ENCODE measurements at places on chromosomes 1 and 21.

DNA sequence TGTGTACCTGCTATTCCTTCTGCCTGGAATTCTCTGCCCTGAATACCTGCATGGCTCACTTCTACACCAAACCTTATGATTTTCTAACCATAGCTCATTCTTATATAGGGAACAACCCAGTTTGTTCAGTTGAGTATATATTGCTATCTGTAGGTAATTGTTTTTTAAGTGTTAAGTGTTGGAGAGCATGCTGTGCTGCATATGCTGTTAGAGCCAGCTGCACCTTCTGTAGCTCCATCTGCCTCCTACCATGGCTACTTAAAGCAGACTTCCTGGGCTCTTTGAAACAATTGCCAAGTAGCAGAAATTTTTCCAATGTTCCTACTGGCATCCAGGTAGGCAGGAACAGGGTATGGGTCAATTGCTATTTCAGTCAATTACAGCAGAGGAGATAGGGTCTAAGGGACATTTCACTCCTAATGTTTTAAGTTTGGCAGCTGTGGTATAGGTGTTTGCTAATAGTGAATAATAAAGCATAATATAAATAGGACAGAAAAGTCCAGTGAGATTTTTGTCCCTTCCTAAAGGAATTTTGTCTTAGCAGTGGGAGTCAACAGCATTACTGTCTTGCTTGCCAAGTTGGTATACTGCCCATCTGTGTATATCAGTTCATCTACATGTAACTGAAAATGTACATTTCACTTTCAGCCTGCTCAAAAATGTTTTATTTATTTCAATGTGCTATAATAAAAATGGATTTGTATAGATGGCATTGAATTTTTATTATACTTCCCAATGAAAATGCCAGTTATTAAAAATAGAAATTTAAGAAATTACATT is 34.0 kb upstream of the C1orf115 start:
- no peak for DNase-seq

DNA sequence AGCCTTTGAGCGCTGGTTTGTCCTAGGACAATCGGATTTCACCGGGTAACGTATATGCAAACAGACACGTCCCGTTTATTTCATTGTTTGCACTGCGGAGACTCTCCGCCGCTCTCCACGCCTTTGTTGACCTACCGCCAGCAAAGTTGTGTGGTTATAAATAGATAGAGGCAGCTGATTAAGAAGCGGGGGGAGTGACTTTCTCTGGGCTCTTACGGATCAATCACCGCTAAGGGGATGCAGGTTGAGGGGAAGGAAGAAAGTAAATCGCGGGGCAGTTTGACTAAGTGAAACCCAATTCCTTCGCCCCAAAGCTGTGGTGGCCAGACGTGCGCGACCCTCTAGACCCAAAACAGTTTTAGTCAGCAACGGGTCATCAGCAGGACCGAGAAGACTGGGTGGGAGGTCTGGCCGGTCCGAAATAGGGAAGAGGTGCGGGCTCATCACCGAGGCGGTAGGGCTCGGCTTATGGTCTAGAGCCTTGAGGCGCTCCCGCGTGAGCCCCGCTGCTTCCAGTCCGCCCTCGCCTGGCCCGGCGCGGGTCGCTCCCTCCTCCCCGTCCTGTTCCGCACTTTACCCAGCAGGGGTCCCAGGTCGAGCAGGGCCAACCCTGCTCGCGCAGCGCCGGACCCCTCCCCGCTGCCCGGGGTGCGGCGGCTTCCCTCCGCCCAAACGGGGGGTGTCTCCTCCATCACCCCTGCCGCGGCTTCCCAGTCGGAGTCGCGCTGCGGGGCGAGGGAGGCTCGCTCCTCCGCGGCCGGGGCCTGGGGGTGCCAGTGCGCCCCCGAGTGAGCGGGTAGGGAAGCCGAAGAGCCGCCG is 120.8 kb upstream of the RRP15 start:
- no peak for DNase-seq

GRCh38 chr1:232183802-232184201 is 446.1 kb downstream of the SIPA1L2 start:
- DNase-seq = no peak

- DNase-seq = no peak
These were observed 9.1 kb upstream of the PADI2 start for GRCh38 chr1:17128361-17128760.

DNA sequence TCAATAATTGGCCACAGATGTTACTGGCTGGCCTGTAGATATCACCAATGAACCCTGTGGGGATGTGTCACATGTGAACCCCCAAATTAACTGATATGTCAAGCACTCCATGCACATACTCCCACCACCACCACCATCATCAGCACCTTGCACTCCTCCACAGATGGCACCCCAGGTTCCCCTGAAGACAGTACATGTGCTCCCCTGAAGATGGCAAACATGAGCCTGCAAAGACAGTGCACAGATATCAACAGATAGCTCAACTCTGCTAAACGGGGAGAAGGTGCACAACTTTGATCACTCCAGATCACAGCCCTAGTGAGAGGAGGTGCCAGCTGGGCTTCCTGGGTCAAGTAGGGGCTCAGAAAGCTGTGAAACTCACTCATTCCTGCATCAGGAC is 74.4 kb downstream of the CLCA4 start:
- no peak for DNase-seq

DNA sequence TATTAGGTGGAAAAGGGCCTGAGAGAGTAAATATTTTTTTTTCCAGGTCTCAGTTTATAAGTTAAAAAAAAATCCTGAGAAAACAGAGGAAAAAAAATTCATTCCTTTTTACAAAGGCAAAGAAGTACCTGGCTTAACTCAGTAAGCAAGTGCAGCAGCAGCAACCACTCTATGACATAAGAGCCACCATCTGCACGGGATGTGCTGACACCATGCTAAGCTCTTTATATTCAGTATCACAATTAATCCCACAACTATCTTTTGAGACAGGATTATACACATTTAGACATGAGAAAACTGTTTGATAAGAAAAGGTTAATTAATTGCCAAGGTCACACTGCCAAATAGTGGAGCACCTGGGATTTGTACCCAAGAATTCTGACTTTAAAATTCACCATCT is 13.4 kb upstream of the DPT start:
- DNase-seq = no peak

GRCh38 chr1:41640141-41640751 is 155.8 kb upstream of the EDN2 start:
- DNase-seq = no peak

- DNase-seq = no peak
These were observed 16.2 kb downstream of the SSX2IP start for GRCh38 chr1:84674021-84674420.

DNA sequence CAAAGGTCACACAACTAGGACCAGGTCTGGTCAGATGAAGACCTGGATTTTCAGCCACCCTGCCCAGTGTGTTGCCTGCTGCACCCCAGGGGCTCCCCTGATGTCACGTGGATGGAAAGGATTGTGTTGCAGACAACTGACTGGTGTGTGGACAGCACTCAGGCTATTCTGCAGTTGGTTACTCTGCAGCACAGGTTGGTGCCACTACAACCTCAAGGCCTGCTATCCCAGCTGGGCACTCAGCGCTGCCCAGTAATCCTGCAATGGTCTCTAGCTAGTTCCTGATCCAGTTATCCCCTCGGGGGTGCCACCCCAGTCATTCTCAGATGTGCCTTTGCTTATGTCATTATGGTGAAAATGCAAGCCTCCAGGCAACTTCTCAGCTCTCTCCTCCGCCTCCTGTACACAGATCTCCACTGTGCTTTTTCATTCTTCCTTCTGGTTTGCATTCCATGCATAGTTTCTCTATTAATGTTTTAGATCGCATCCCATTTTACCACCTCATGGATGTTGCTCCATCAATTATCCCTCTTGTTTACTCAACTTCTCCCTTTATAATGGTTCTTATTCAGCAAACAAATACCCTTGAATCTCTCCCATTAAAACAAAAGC is 503.2 kb upstream of the CAMK1G start:
- no peak for DNase-seq

Measured in activated CD8-positive, alpha-beta memory T cell treated with anti-CD3 and anti-CD28 coated beads for 1 hour (primary cell).